Nucleus accumbens (tissue), 56 donors: ENCODE measurements at places on chromosomes 16 and 17.

DNA sequence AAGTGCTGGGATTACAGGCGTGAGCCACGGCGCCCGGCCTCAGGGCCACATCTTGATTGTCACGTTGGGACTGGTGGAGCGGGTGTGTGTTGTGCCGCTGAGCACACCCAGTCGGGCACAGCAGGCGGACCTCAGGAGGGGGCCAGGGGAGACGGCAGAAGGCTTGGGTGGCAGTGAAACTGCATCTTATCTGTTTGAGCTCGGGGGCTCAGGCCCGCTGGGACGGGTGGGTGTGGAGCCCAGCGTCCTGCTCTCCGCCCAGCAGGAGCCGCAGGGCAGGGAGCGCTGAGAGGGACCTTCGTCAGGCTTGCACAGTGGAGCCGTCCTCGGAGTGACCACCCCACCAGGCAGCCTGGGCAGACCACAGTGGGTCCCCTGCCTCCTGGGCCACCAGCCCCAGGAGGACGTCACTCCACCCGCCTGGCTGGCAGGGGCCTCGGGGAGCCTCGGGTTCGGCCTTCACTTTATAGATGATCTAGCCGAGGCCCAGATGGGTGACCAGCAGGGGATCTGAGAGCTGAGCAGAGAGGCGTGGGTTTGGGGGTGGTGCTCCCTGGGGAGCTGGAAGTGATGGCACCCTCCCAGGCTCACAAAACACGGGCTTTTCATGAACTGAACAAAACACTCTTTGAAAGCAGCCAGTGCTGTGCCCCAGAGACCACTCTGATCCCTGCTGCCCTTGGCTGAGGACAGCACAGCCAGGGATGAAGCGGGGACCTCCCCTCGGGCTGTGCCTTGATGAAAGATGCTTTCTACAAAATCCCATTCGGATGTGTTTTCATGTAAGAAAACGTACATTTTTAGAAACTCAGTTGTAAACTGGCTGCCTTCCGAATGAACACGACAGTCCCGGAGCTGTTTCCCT lies 181.1 kb downstream of the SEC14L1 start:
- no peak for DNase-seq

GRCh38 chr16:71408536-71408935 lies 33.3 kb downstream of the TLE7 start:
- DNase-seq: no peak

GRCh38 chr17:72433797-72434196 lies 313.0 kb downstream of the SOX9 start:
- no peak for DNase-seq

DNA sequence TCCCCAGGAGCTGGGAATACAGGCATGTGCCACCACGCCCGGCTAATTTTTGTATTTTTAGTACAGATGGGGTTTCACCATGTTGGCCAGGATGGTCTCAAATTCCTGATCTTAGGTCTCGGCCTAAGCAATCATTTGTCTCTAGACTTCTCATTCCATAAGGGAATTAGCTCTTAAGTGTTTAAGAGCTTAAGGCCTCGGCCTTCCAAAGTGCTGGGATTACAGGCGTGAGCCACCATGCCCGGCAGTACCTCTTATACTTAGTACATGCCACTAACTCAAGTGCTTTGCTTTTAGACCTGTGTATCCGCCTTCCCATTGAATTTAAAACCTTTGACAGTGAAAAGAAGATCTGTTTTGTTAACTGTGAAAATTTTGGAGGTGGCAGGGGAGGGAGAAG lies 16.6 kb upstream of the IL21R start:
- no peak for DNase-seq

DNA sequence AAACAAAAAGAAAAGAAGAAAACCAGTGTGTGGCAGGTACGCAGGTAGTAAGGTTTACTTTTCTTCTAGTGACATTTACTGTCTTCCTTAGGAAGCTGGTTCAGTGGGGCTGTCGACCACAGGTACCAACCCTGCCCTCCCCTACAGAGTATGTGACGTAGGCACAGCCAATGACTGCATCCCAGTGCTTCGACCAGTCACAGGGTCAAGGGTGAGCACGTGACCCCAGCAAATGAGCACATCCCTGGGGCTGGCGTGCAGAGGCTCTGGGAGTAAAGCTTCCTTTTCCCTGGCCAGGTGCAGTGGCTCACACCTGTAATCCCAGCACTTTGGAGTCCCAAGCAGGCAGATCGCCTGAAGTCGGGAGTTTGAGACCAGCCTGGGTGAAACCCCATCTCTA lies 38.9 kb upstream of the PLCG2 start:
- DNase-seq: no peak

DNA sequence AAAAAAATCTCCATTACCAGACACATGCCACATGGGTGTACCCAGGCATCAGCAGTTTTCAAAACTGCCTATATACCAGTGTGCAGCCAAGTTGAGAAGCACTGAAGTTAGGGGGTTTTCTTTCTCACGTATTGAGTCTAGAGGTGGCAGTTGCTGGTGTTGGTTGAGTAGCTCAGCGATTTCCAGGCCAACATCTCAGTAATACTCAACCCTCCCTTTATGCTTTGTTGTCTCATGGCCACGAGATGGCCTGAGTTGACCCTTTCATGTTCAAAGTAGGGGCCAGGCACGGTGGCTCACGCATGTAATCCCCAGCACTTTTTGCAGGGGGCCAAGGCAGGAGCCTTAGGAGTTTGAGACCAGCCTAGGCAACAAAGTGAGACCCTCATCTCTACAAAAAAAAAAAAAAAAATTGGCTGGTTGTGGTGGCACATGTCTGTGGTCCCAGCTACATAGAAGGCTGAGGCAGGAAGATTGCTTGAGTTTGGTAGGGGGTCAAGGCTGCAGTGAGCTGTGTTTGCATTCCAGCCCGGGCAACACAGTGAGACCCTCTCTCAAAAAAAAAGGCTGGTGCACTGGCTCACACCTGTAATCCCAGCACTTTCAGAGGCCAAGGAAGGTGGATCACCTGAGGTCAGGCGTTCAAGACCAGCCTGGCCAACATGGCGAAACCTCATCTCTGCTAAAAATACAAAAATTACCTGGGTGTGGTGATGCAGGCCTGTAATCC lies 10.8 kb downstream of the LRRC3C start:
- DNase-seq: no peak

- DNase-seq: no peak
Observed at GRCh38 chr16:48276102-48276501, 28.8 kb upstream of the ABCC11 start.

DNA sequence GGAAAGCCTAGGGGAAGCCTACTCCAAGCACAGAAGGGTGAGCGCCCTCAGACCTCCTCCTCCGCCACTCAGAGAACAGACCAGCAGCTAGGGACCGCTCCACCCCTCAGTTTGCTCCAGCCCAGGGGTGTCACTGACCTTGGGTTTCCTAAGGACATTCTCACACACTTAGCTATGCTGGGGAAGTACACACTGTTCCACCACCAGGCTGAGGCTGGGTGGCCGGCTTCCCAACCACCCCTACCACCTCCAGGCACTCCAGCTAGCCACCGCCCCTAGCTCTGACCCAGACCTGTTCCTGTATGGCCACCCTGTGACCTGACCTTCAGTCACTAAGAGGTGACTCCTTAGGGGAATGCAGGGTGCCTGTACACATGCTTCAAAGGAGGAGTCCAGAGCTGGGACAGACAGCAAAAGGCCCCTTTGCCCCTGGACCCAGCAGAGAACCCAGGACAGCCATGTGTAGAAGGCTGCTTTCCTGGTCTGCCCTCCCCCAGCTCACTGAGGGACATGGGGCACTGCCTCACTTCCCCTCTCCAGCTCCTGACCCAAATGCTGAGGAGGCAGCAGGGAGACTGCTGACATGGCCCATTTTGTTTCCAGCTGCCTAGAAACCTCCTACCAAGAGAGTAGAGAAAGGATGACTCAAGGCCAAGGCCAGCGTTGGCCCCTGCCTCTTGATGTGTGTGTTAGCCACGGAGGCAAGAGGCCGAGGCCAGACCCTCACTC lies 6.7 kb downstream of the HSPB9 start:
- no peak for DNase-seq

DNA sequence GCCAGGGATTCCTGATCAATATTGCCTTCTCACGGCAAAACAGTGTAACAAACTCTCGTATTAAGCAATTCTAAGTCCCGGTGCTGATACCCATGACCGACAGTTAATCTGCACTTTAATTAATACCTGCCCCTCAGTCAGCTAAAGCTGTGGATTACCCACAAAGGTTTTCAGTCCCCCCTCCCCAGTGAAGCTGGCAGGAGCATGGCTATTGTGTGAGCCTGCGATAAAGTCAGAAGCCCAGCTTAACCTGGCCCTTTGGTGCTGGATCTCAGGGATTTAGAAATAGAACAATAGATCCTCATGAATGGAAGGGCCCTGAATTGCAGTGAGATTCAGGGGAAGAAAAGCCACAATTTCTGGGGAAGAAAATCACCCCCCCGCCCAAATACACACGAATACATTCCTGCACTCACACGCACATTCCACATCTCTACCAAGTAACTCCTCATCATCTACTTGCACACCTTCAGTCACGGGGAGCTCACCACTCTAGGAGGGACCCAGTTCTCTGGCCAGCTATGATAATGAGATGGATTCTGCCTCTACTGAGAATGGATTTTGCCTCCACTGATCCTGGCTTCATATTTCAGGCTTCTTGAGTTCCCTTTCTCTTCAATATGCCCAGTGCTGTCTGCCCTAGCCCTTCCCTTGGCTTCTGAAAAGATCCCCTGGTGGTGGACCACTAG lies 102.6 kb downstream of the WSCD1 start:
- DNase-seq: no peak

DNA sequence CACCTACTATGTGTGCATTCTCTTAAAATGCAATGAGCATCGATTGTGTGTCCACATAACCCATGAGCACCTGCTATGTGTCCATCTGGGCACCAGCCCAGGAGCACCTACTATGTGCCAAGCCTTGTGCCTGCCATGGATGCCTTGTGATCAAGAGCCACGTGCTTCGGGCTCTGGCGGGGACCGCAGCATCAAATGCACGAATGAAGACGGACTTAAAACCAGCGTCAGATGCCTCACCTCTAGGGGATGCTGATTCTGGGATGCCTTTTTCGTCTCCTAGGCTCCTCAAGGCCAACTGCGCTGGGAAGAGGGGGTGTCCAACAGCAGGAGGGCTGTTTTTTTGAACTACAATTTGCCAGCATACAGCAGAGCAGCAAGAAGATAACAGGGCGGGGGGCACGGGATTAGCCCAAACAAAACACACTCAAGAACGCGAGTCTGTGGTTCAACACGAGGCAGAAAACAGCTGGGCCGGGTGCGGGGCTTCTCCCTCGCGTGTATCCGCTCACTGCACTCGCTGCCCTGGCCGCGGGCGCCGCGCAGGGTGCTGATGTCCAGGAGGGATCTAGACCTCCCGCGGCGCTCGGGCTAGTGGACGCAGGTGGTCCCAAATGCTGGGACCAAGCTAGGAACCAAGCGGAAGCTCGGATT lies 1.2 kb upstream of the GLIS2 start:
- DNase-seq: no peak

DNA sequence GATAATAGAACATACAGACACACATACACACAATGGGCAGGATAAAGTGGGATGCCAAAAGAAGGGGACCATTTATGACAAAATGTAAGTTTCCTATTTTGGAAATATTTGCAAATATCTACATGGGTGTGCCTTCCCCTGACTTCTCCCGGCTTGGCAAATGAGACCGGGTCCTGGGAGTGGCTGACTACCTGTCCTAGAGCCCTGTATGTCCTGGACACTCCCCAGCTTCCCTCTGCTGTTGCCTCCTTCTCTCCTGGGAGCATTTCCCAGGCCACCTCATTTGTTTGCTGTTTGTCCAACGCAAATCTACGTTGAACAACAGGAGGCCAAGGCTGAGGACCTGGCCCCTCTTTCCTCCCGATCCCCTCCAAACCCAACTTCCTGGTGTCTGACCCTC lies 16.9 kb downstream of the PECAM1 start:
- no peak for DNase-seq
